ENCODE measurements at places on chromosomes 2 and 18.

GRCh38 chr18:11860594-11861450, 9.6 kb downstream of the CHMP1B start:
- no peak for DNase-seq

DNA sequence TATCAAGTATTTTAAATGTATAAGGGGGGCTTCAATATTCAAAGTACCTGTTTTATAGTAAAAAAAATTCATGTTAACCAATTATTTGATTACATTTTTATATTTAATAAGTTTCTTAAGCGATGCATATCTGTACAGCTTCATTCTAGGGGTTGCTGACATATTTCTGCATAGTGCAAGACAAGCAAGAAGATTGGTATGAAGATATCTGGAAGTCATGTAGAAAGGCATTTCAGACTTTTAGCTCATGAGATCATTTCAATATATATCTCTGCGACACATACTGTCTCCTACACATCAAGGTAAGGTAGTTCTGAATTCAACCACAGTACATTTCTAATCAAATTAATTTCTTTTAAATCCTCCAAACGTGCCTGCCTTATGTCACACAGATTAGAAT, 73.1 kb downstream of the MEMO1 start:
- DNase-seq = no peak

DNA sequence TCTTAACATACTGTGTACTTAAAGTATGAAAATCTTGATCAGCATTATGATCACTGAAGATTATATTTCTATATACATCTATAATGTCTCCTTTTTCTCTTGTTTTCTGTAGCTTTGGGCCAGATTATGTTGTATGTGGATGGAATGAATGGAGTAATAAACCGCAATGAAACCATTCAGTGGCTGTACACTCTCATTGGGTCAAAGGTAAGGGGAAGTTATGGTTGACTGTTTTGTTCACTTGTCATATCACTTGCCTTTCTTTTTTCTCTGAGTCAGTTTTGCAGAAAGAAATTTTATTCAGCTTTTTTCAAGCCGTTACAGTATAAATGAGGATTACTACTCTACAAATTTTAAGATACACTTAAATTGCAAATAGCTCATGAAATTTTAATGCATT, 252.5 kb downstream of the TPGS2 start:
- DNase-seq = no peak

- no peak for DNase-seq
Measured at GRCh38 chr2:233130024-233130423, 69.9 kb downstream of the INPP5D start.

DNA sequence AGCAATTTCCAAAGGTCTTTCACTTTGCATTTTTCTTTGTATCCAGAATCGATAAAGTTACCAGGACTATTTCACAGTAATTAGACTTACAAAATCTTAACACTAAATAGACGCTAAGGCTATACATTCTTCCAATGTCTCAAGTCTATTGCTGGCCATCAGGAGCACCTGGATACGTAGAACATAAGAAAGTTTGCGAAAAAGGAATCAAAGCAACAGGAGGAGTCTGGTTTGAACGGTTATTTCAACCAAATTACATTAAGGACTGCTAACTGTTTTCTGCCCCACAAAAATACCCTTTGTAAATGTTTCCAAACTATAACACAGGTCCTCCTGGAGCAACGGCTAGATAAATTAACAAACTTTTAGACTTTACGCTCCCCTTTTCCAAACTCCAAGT, 1.4 kb upstream of the HNRNPA3 start:
- peak; percentile 30 for DNase-seq

GRCh38 chr2:42267530-42267929, 93.5 kb downstream of the COX7A2L start:
- no peak for DNase-seq

DNA sequence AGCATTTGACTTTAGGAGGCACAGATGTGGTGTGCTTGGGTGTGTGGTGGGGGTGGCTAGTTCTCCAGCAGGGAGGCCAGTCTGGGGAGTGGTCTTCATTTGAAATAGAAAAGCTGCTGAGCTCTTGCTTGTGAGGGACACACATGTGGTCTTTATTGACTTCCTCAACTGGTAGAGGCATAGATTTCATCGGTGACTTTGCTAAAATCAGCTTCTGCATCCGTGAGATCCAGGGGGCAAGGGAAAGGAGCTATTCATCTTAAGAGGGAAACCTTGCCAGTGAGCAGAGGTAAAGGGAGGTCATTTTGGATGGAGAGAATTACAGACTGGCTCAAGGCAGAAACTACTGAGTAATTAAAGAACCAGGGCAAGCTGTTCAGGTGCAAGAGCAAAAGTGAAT, 4.7 kb downstream of the MAPRE3 start:
- DNase-seq = no peak

DNA sequence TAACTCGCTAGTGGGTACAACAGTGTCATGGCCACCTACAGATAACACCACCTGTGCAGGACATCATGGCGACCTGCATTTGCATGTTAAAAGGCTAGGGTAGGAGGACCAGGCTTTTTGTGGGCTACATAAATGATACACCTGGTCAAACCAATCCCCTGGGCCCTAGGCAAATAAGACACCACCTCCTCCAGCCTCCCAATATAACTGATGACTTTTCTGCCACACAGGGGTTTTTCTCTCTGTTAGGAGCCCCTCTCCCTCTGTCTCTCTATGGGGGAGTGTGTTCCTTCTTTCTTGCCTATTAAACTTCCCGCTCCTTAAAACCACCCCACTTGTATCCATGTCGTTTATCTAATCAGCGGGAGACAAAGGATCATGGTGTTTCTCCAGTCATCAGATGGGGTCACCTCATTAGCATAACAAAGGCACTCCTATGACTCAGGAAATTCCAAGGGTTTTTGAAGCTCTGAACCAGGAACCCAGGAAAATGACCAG, 10.8 kb upstream of the BUB1 start:
- no peak for DNase-seq

GRCh38 chr2:64092502-64092901, 51.7 kb downstream of the PELI1 start:
- DNase-seq = no peak

- DNase-seq = no peak
Measured at GRCh38 chr2:173195100-173195499, 119.5 kb downstream of the MAP3K20 start.

DNA sequence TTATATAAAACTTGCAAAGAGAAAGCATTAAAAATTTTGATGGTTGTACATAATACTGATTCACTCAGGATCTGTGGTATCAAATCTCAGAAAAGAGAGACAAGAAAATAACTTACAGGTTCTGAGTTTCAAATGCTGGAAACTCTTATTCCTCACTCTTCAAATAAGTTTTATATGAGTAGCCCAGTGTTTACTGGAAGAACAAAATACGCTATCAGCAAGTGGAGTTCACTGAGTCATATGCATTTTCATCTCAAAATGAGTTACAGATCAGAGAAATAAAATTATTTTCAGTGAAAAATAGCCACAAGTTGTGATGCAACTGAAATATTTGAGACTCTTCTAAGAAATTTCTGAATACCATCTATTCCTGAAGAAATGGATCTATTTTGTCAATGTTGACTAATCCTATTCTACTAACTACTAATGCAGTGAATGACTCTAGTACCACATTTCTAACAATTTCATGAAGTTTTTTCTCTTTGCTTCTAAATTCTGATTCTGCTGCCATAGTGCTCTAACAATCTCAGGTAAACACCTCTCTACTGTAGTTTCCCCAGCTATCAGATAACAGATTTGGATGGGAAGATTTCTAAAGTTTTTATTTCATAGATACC, 391.7 kb downstream of the ZEB2 start:
- DNase-seq = no peak

GRCh38 chr18:52553441-52553840, 213.4 kb downstream of the DCC start:
- no peak for DNase-seq

- DNase-seq = no peak
Measured at GRCh38 chr2:204257781-204258180, 287.5 kb upstream of the PARD3B start.

DNA sequence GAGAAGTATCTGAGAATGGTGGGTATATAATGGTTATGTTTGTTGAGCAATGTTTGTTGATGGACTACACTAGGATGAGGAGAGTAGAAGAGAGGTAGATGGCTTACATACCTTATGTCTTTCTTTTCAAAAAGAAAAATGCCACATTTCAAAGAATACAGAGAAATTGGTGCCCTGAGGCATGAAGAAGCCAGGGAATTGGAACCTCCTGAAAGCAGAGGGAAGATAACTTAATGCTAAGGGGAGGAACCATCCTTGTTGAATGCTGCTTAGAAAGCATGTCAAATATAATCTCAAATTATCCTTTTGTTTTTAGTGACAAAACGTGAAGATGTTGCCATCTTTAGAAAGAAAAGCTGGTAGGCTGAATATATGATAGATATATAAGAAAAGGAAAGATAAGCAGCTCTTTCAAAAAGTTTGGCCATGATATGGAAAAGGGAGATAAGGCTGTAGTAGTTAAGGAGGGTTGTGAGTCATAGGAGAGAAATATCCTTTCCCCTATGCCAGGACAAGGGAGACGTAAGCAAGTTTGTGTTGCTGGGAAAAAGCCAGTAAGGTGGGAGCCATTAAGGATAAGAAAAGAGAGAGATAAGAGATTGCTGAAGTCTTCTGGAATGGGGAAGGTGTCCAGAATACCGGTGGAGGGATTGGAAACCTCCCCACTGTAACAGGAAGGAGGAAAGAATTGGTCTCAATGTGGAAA, 66.3 kb downstream of the SCN2A start:
- no peak for DNase-seq

GRCh38 chr2:201911372-201911771, 105.0 kb downstream of the CDK15 start:
- DNase-seq = no peak

- DNase-seq = no peak
Measured at GRCh38 chr2:15425712-15426111, 135.4 kb downstream of the NBAS start.

DNA sequence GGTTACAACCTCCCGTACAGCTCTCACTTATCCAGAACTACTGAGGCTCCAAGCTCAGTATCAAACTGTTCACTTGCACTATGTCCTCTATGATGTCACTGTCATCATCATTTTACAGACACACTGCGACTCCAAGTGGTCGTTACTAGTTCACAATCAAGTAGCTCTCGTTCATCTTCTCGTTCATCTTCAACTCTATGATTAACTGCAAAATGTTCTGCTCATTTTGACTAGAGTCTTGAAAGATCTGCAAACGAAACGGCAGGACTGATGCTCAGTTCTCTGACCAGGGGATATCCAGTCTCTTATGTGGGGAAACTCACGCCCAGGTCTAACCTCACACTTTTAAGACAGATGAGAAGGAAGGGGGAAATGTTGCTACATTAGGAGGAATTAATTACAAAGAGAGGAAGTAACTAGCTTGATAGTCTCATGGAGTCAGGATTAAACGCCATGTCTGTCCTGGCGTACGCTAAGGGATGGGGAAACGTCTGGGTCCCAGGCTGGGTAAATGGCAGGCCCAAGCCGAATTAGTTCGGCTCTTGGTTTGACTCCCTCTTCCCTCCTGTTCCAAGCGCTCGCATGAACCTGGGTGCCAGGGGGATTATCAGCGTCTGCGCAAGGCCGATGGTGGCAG, 794 bp upstream of the CHCHD5 start:
- peak; percentile 58 for DNase-seq

DNA sequence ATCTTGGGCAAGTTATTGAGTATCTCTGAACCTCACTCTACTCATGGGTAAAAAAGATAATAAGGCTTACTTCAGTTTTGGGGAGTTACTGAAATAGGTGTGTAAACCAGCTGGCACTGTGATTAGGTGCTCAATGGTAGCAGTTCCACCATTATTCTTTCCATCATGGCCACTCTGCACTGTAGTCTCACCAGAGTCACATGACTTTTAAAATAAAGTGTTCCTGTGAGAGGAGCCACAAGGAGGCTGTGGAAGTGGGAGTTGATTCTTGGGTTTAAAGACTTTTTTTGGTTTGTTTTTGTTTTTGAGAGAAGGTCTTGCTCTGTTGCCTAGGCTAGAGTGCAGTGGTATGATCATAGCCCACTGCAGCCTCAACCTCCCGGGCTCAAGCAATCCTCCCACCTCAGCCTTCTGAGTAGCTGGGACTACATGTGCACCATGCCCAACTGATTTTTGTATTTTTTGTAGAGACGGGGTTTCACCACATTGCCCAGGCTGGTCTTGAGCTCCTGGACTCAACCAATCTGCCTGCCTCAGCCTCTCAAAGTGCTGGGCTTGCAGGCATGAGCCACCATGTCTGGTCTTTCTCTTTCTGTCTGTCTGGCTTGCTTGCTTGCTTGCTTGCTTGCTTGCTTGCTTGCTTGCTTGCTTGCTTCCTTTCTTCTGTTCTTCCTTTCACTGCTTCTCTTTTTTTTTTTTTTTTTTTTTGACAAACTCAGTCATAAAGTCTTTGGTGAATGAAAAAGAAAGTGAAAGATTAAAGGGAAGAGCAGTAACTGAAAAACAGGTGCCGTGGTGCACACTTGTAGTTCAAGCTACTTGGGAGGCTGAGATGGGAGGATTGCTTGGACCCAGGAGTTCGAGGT, 21.2 kb upstream of the ACVR1 start:
- peak; percentile 55 for DNase-seq

GRCh38 chr2:23803965-23804542, 122.9 kb downstream of the ATAD2B start:
- DNase-seq = peak; percentile 26

DNA sequence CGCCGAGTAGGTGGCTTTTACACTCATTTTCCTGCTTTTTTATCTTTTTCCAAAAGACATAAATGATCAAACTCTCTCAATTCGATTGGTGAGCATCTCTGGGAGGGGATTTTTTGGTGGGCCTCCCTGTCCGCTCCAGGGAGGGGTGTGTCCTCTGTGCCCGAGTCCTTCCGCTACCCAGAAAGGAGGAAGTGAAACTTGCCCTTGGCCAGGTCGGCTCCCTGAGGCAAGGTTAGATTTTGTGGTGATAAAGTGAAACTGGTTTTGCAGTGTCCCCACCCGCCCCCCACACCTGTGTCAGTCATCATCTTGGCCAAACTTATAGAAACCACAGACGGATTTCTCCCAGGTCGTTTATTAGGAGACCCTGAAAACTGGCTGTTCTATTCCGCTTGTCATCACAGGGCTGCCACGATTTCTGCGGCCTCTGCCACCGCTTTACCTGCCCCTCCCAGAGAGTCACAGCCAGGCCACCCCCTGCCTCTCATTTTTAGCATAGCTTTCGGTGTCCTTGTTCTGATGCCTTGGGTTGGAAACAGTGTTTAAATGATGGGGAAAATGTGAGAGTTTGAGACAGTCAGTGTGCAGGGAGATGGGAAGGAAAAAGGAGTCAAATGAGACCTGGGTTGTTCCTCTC, 93.6 kb downstream of the SH3BP4 start:
- DNase-seq = peak; percentile 47

DNA sequence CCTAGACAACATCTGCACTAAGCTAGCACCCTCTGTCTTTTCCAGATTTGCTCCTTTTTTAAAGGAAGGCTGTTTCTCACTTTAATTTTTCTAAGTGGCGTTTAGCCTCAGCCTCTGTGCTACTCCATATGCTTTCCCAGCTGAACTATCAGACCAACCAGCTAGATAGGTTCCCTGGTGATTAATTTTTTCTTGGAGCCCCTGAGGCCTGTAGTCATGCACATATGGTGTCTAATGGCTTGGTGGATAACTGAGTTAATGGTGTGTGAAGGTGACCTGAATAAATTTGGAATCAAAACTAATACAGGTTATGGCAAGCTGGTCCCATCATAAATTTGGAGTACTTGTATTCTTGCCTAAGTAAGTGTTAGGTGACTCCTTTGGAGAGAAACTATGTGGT, 135.5 kb downstream of the MGAT5 start:
- DNase-seq = no peak
